ENCODE measurements at places on chromosomes 12 and 14. TPM values are rescaled to one million over a fixed set of nuclear protein-coding genes. Genes with fewer than 3 reads are reported as not detected.

NEUROD4 gene
- not detected for total RNA-seq

DENND5B gene
- total RNA-seq: 16.7 TPM

EIF2S3B gene
- total RNA-seq: 0.38 TPM

RNU4-1 gene
- total RNA-seq: under 0.01 TPM

ASPG gene
- under 0.01 TPM for total RNA-seq

CELA1 gene
- not detected for total RNA-seq

TAS2R9 gene
- total RNA-seq: not detected

RPGRIP1 gene
- not detected for total RNA-seq

CMA1 gene
- total RNA-seq: not detected

RTL1 gene
- total RNA-seq: under 0.01 TPM

MAP3K9 gene
- 9.8 TPM for total RNA-seq
